ENCODE measurements at places on chromosomes 4 and X. TPM values are rescaled to one million over a fixed set of nuclear protein-coding genes. Genes with fewer than 3 reads are reported as not detected.

- peaks cover 32% of the 10 kb centered on the region for H3K4me1 ChIP-seq
- no peak for DNase-seq
- H3K27me3 ChIP-seq, result no peaks in the 10 kb centered on the region
- no peaks in the 10 kb centered on the region for H3K36me3 ChIP-seq
Measured at GRCh38 chr4:6888506-6889071, 21.0 kb upstream of the TBC1D14 start.

GRCh38 chr4:163773940-163774339 is 279.4 kb downstream of the TMA16 start:
- H3K36me3 ChIP-seq, result no peaks in the 10 kb centered on the region
- no peak overlapping the region for H3K4me3 ChIP-seq
- no peak overlapping the region for H3K27ac ChIP-seq
- no peak for DNase-seq
- no peaks in the 10 kb centered on the region for H3K27me3 ChIP-seq

The GDPD2 gene
- not detected for total RNA-seq

DNA sequence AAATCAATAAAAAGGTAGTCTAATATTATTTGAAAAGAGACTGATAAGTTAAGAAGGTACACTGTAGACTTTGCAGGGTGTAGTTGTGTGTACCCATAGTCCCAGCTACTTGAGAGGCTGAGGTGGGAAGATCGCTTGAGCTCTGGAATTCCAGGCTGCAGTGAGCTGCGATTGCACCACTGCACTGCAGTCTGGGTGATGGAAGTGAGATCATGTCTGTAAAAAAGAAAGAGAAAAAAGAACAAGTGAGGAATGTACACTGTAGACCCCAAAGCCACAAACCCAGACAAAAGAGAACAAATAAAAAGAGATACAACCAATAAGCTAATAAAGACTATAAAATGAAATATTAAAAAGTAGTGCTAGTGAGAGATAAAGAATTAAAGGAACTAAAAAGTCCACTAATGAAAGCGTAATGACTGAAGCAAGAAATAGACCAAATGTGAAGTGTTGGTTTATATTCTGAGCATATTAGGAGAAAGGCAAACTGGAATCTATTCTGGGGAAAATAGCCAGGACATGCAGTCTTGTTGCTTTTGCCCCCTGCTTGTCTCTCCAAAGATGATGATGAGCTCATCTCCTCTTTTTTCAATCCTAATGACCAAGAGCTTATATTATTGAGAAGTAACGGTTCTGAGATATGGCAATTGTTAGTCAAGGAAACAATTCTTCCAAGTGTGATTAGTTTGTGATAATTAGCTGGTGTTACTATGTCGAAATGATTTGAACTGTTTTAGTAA is 19.1 kb downstream of the GSX2 start:
- H3K27me3 ChIP-seq, result peaks cover 2% of the 10 kb centered on the region
- H3K36me3 ChIP-seq, result no peaks in the 10 kb centered on the region
- no peaks in the 10 kb centered on the region for H3K4me1 ChIP-seq
- no peak for DNase-seq
- H3K4me3 ChIP-seq, result no peak overlapping the region

GRCh38 chrX:54357414-54358377 is at the start of gene WNK3:
TSS of gene WNK3 (minus strand) at chrX:54358046.
- peak within 1 kb of the TSS; percentile 50 for H3K4me3 ChIP-seq
- DNase-seq, result peak; percentile 3
- H3K27me3 ChIP-seq, result peaks cover 13% of the 10 kb centered on the region
- H3K4me1 ChIP-seq, result peaks cover 20% of the 10 kb centered on the region
- no peaks in the 10 kb centered on the region for H3K36me3 ChIP-seq

GRCh38 chrX:26915064-26915463 is 548.1 kb downstream of the PPP4R3C start:
- no peak for DNase-seq
- H3K36me3 ChIP-seq, result no peaks in the 10 kb centered on the region
- no peaks in the 10 kb centered on the region for H3K27me3 ChIP-seq
- no peak overlapping the region for H3K4me3 ChIP-seq

DNA sequence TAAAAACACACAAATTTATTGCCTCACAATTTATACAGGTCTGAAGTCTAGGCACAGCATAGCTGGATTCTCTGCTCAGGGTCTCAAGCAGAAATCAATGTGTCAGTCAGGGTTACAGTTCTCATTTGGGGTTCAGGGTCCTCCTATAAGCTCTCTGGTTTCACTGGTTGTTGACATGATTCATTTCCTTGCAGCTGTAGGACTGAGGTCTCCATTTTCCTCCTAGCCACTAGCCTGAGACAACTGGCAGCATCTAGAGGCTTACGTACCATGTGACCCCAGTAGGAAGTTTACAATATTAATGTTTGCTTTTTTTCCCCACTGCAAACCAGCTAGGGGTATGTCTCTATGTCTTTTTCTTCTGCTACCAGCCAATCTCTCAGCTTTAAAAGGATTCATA is 102.5 kb downstream of the CPEB2 start:
- no peak overlapping the region for H3K27ac ChIP-seq
- no peak for DNase-seq
- H3K4me1 ChIP-seq, result no peaks in the 10 kb centered on the region
- no peak overlapping the region for H3K4me3 ChIP-seq
- H3K36me3 ChIP-seq, result no peaks in the 10 kb centered on the region
- no peaks in the 10 kb centered on the region for H3K27me3 ChIP-seq

GRCh38 chrX:68696267-68696990 is 49.0 kb downstream of the STARD8 start:
- DNase-seq, result no peak
- H3K4me3 ChIP-seq, result no peak overlapping the region
- H3K27ac ChIP-seq, result no peak overlapping the region
- H3K36me3 ChIP-seq, result no peaks in the 10 kb centered on the region
- H3K4me1 ChIP-seq, result peaks cover 9% of the 10 kb centered on the region
- peaks cover 19% of the 10 kb centered on the region for H3K27me3 ChIP-seq

The SSX2 gene
- not detected for total RNA-seq

The GASK1B gene
- 0.28 TPM for total RNA-seq

GRCh38 chr4:30822911-30823551 is 102.9 kb downstream of the PCDH7 start:
- H3K27me3 ChIP-seq, result no peaks in the 10 kb centered on the region
- no peak overlapping the region for H3K27ac ChIP-seq
- no peak for DNase-seq
- H3K4me3 ChIP-seq, result no peak overlapping the region
- H3K36me3 ChIP-seq, result no peaks in the 10 kb centered on the region
- no peaks in the 10 kb centered on the region for H3K4me1 ChIP-seq

DNA sequence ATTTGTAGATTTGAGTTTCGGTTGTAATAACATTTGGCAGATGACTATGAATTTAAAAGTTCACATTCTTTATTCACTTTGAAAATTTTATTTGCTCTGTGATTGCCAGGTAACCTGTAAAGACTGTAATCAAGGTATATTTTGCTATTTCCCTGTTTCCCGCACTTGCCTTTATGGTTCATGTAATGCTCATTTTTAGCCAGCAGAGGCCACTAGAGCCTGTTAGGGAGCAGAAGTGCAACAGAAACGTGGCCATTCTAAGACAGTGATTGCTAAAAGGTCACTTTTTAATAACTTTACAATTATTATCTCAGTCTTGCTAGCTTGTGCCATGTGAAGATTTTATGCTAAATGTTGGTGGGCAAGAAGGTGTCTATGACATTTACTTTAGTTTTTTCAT is 12.4 kb downstream of the YIPF6 start:
- no peak overlapping the region for H3K27ac ChIP-seq
- no peak overlapping the region for H3K4me3 ChIP-seq
- H3K27me3 ChIP-seq, result no peaks in the 10 kb centered on the region
- peaks cover 31% of the 10 kb centered on the region for H3K36me3 ChIP-seq
- no peak for DNase-seq
- peaks cover 9% of the 10 kb centered on the region for H3K4me1 ChIP-seq
